ENCODE measurements at places on chromosomes 7 and 10.

GRCh38 chr7:34365611-34366010, 292.4 kb upstream of the NPSR1 start:
- DNase-seq: no peak

GRCh38 chr7:143492799-143493739, 15.4 kb downstream of the TAS2R41 start:
- DNase-seq: no peak

GRCh38 chr7:37201876-37202198, 246.8 kb downstream of the ELMO1 start:
- DNase-seq: no peak

DNA sequence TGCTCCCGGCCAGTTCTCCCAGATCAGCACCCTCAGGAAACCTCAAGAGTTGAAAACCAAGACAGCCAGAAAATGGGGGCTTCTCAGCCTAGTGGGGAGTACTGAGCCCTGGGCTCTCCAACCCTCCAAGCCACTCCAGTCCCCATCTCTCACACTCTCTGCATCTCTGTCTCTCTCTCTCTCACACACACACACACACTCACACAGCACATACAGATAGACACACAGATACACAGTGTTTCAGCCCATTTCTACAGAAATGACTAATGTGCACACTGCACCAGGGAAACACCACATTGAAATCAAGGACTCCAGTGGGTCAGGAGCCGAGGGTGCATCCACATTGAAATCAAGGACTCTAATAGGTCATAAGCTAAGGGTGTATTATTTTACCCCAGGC, 107.5 kb downstream of the MKI67 start:
- no peak for DNase-seq

GRCh38 chr7:30831227-30831626, 60.0 kb downstream of the MINDY4 start:
- no peak for DNase-seq

DNA sequence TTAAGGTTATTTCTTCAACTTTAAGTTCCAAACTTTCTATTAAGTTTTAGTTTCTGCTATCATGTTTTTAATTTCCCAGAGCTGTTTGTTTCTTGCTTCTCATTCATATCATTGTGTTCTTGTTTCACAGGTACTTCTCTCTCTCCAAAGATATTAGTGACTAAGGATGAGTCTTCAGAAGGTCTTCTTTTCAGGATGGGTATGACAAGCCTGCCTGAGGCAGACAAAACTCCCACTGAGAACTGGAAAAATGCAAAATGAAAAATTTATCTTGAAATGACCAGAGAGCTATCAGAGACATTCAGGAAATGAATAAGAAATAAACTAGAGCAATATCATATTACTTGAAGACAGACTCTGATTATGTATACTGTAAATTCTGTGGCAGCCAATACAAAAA, 110.8 kb upstream of the EGFR start:
- no peak for DNase-seq

GRCh38 chr7:1026721-1027161, 17.6 kb upstream of the GPR146 start:
- DNase-seq: no peak

DNA sequence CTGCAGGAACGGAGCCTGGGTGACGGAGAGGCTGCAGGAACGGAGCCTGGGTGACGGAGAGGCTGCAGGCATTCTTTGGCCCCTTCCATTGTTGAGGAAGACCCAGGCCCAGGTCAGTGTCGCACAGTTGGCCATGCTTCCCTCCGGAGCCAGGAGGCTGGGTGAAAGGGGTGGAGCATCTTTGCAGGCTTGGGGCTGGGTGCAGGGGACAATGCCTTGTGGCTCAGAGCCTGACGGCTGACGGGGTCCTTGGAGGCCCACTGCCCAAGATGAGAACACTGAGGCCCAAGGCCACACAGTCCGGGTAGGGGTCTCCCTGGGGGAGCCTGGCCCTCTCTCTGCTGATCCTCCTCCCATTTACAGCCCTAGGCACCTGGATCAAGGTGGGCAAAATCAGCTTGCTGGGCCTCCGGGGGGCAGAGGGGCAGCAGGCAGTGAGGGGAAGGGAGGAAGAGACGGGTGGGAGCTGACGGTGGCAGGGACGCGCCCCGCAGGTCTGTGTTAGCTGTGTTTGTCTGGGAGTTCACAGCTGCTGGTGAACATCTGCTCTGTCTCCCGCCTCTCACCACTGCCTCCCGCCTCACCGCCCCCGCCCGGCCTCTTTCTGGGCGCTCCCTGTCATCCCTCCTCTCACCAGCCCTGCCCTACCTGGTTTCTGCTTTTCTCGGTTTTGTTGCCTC, 30.6 kb upstream of the PCBD1 start:
- no peak for DNase-seq

GRCh38 chr7:82699773-82700186, 256.2 kb upstream of the CACNA2D1 start:
- DNase-seq: peak; percentile 48

DNA sequence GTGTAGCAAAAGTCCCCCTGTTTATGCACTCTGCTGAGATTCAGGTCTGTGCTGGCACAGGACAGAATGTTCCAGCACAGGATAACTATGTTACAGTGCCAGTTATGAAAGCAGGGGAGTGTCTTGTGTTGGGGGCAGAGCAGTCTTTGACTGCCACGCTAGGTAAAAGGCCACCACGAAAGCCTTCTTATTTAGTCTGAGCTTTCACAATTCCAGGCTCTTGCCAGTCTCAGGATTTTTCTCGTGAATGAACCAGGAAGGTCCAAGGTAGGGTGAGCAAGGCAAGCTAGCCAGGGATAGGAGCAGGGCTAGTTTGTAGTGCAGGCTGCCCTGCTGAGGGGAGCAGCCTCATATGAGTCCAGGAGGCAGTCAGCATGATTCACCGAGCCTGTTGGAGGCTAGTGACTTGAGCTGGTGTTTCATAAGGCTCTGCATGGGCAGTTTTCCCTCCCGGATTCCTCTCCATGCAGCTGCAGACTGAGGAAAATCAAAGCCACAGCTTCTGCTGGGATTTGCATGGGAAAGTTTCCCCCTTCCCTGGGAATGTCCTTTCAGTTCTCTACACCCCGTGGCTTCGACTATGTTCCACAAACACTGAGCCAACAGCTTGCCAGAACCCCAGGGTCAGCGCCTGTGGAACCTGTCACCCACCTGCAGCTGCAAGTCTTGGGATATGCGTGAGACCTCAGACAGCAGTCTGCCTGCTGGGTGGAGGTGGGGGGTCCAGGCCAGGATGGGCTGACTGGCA, 112.3 kb downstream of the JCAD start:
- DNase-seq: peak; percentile 81

- no peak for DNase-seq
These were observed 227.2 kb downstream of the PLXNA4 start for GRCh38 chr7:132349075-132349474.

- DNase-seq: no peak
These were observed 47.8 kb upstream of the FRMD4A start for GRCh38 chr10:14378387-14378960.

- DNase-seq: peak; percentile 24
These were observed 87.7 kb upstream of the PRKCQ start for GRCh38 chr10:6667679-6668270.

- no peak for DNase-seq
These were observed 115.1 kb upstream of the STK17A start for GRCh38 chr7:43467846-43468245.

- no peak for DNase-seq
These were observed 145.4 kb downstream of the BUB3 start for GRCh38 chr10:123299598-123299997.

DNA sequence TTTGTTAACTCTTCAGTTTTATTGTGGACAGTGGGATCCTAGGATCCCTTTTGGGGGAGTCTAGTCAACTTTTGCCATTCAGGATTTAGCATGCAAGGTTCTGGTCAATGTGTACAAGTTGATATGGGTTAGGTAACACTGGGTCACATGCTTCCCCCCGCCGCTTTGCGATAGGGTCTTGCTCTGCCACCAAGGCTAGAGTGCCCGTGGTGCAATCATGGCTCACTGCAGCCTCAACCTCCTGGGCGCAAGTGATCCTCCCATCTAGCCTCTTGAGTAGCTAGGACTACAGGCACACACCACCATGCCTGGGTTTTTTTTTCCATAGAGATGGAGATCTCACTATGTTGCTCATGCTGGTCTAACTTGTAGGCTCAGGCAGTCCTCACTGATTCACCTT, 3.2 kb upstream of the CSGALNACT2 start:
- DNase-seq: no peak

DNA sequence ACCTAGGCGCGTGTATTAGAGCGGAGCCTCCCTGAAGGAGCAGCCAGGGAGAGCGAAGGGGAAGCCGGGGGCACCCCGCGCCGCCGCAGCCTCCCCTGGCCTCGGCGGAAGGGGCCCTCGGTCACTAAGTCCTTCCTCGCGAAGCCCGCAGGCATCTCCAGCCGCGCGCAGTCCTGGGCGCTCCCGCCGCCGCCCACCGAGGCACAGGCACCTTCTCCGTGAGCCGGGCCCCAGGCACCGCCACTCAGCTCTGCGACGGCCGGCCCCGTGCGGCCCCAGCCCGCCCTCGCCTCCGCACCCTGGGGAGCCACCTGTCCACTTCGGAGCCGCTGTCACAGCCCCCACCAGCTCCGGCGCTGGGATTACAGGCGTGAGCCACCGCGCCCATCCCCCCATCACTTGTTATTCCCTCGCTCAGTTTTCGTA, 80.8 kb downstream of the ZNF467 start:
- DNase-seq: no peak

DNA sequence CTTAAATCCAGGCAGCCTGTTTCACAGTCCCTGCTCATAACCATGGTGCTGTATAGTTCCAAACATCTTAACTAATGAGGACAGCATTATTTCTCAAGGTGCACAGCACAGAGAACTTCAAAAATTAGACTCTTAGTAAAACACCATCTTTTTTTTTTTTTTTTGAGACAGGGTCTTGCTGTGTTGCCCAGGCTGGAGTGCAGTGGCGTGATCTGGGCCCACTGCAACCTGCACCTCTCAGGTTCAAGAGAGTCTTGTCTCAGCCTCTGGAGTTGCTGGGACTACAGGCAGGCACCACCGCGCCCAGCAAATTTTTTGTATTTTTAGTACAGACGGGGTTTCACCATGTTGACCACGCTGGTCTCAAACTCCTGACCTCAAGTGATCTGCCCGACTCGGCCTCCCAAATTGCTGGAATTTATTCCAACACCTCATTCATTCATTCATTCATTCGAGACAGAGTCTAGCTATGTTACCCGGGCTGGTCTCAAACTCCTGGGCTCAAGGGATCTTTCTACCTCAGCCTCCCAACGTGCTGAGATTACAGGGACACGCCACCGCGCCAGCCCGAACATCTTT, 507 bp upstream of the TMEM254 start:
- no peak for DNase-seq

- DNase-seq: no peak
These were observed 1188.5 kb downstream of the NXPH1 start for GRCh38 chr7:9621927-9622326.

DNA sequence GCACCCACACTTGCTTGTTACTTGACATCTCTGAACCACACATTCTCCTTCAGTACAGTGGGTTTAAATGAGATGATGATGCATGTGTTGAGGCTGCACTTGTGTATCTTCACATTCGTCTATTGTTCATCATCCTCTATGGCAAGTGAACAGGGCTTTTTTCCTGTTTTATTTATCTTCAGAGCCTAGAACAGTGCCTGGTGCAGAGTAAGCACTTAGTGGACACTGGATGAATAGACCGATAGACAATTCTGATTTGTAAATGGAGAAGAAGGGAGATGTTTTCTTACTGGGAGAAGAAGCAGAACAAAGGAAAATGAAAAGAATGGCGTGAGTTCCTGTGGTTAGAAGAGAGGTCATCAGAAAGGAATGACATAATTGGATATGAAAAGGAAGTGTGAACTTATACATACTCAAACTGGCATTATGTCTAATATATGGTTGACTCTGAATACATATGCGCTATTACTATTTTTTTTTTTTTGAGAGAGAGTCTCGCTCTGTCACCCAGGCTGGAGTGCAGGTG, 99.7 kb downstream of the AVL9 start:
- DNase-seq: no peak

DNA sequence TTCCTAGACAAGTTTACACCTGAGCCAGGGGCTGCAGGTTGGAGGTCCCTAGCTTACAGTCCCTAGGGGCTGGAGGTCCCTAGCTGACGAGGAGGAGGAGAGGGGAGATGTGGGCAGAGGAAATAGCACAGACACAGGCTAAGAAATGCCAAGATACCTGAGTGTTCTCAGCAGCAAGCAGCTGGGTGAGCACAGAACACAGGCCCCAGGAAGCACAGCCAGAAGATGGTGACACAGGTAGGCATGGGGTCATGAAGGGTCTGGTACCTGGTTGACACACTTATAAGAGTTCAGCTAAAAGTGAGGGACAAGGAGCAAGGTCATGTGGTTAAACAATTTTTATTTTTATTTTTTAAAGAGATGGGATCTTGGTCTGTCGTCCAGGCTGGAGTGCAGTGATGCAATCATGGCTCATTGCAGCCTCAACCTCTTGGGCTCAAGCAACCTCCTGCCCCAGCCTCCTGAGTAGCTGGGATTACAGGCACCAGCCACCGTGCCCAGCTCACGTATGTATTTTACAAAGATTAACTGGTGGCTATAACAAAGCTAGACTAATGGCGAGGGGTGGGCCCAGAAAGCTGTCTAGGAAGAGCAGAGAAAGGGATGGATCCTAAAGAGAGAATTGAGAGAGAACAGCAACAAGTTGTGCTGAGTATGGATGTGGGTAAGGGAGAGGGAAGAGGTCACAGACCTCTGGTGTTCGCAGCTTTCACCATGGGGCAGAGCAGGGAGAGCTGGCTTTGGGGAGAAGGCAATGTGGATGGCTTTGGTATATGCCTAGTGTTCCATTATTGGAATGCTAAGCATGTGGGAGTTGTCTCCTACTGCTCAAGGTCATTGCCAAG, 140.3 kb upstream of the KLF14 start:
- no peak for DNase-seq

GRCh38 chr7:138036135-138036534, 34.2 kb upstream of the CREB3L2 start:
- DNase-seq: no peak

- no peak for DNase-seq
These were observed 177.0 kb upstream of the SP8 start for GRCh38 chr7:20963556-20964280.

DNA sequence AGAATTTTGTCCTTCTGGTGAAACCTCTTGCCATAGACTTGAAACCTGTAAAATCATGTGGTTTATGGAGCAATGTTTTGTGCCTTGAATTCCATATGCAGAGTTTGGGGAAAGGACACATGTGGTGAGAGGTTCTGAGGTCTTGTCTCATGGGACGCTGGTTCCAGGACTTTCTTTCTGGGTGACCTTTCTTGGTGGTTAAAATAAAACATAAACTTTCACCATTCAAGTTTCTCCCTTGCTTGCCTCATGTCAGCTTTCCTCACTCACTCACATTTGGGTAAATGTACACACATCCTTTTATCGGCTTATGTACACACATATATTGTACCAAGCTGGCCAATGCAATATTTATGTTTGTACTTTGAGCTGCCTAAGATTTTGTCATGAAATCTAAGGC, 144.9 kb upstream of the CELF2 start:
- DNase-seq: peak; percentile 87

GRCh38 chr10:83991986-83992753, 147.1 kb upstream of the GHITM start:
- DNase-seq: no peak

- DNase-seq: no peak
These were observed 153.9 kb downstream of the LRMDA start for GRCh38 chr10:75585294-75585693.

Measured in fibroblast of gingiva (primary cell).